Bladder microvascular endothelial cell (primary cell): ENCODE measurements at places on chromosomes 1 and 21. TPM values are rescaled to one million over a fixed set of nuclear protein-coding genes. Genes with fewer than 3 reads are reported as not detected.

The CHI3L2 gene
- not detected in 2 replicates for total RNA-seq

The SPTA1 gene
- 1.3 and 2.1 TPM in 2 replicates for total RNA-seq

The PBX1 gene
- total RNA-seq: 3.9 and 4.8 TPM in 2 replicates

The OLIG2 gene
- not detected in 2 replicates for total RNA-seq

The FUCA1 gene
- 9.7 and 15.2 TPM in 2 replicates for total RNA-seq

The ELAPOR1 gene
- total RNA-seq: 0.16 and 0.25 TPM in 2 replicates

The OR14K1 gene
- total RNA-seq: not detected in 2 replicates

The ICOSLG gene
- total RNA-seq: 0.97 and 14.0 TPM in 2 replicates

The CACHD1 gene
- total RNA-seq: 4.5 and 12.2 TPM in 2 replicates

The ZBTB8B gene
- total RNA-seq: 0.06 TPM in 1 of 2 replicates, not detected in the other

The ALPL gene
- total RNA-seq: 0.31 and 0.32 TPM in 2 replicates

The PDZK1 gene
- total RNA-seq: under 0.01 and 0.31 TPM in 2 replicates

The RAB25 gene
- total RNA-seq: 0.13 TPM in 1 of 2 replicates, not detected in the other

The GPR3 gene
- 0.16 and 0.19 TPM in 2 replicates for total RNA-seq

The VSIG8 gene
- not detected in 2 replicates for total RNA-seq

The ZCCHC17 gene
- total RNA-seq: 26.1 and 30.9 TPM in 2 replicates

The UBL4B gene
- total RNA-seq: not detected in 2 replicates

The BCAR3 gene
- 26.2 and 42.3 TPM in 2 replicates for total RNA-seq
